Inflammatory macrophage treated with lipopolysaccharide for 1 hour (primary cell): ENCODE measurements at places on chromosomes 12 and 14.

- no peak for DNase-seq
These were observed 340.7 kb downstream of the SLC16A7 start for GRCh38 chr12:59936534-59936933.

GRCh38 chr12:27535318-27535717, 11.3 kb downstream of the PPFIBP1 start:
- no peak for DNase-seq

- no peak for DNase-seq
These were observed 38.0 kb downstream of the NOC4L start for GRCh38 chr12:132182206-132182710.

DNA sequence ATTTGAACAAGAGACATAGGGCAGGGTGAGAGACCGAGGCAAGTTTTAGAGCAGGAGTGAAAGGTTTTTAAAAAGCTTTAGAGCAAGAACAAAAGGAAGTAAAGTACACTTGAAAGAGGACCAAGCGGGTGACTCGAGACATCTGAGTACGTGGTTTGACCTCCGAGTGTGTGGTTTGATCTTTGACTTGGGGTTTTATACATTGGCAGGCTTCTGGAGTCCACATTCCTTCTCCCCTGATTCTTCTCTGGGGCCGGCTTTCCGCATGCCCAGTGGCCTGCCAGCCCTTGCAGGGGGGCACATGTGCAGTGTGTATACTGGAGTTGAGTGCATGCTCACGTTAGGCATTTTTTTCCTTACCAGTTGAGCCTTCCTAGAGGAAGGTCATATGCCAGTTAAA, 96.3 kb downstream of the SLC15A4 start:
- no peak for DNase-seq

- DNase-seq: no peak
These were observed 67.8 kb downstream of the TSHR start for GRCh38 chr14:81023095-81023710.

DNA sequence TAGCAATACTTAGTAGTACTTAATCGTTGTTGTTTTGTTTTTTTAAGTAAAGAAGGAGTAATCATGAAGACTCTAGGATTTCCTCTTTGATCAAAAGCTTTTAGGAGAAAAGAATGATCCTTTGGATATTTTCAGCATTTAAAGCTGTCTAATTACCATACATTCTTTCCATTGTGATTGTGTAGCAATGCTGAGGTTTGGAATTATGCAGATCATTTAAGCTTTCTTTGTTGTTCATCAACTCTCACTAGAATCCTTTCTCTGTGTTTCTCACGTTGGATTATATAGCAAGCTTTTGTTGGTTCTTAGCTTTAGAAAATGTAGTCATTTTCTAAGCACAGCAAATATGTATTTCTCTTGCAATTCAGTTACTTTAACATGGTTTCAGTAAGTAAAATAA, 25.8 kb downstream of the CCDC91 start:
- DNase-seq: no peak

- DNase-seq: peak; percentile 21
These were observed 93.4 kb upstream of the SLCO1C1 start for GRCh38 chr12:20601668-20602280.

- DNase-seq: no peak
These were observed 483.4 kb downstream of the LRFN5 start for GRCh38 chr14:42090122-42090521.

GRCh38 chr12:123997908-123998307, 24.9 kb downstream of the ZNF664 start:
- no peak for DNase-seq

GRCh38 chr14:99419905-99420304, 60.8 kb downstream of the SETD3 start:
- DNase-seq: no peak

DNA sequence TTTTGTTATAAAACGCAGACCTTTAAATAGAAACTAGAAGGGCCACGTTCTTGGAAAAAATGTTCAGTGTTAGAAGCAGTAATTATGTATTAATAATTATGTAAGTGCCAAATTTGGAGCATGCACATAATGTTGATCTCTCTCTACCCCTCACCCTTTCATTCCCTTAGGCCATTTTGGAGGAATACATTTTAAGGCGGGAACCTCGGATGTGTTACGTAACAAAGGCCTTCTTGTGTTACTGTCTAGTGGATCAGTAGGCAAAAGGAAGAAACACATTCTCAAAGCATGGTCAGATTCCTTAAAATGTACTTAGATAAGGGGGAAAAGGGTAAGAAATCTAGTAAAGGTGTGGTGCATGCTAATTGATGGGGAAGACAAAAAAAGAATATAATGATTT, 52.7 kb downstream of the RASSF3 start:
- no peak for DNase-seq

DNA sequence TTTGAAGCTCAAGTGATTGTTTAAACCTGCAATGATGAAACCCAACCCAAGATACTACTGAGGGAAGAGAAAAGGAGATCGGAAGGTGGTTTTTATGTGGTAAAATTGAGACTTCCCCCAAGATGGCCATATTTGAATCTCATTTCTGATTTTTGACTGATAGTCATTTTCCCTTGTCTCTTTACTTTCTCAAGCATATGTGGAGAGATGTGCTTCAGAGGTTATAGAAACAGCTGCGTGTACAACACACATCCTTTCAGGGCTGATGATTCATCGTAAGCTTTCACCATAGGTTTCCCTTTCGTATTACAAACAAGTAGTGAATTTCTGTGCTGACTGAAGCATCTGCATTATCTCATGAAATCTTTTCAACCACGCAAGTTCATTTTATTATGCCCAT, 276.2 kb downstream of the EMP1 start:
- DNase-seq: no peak

DNA sequence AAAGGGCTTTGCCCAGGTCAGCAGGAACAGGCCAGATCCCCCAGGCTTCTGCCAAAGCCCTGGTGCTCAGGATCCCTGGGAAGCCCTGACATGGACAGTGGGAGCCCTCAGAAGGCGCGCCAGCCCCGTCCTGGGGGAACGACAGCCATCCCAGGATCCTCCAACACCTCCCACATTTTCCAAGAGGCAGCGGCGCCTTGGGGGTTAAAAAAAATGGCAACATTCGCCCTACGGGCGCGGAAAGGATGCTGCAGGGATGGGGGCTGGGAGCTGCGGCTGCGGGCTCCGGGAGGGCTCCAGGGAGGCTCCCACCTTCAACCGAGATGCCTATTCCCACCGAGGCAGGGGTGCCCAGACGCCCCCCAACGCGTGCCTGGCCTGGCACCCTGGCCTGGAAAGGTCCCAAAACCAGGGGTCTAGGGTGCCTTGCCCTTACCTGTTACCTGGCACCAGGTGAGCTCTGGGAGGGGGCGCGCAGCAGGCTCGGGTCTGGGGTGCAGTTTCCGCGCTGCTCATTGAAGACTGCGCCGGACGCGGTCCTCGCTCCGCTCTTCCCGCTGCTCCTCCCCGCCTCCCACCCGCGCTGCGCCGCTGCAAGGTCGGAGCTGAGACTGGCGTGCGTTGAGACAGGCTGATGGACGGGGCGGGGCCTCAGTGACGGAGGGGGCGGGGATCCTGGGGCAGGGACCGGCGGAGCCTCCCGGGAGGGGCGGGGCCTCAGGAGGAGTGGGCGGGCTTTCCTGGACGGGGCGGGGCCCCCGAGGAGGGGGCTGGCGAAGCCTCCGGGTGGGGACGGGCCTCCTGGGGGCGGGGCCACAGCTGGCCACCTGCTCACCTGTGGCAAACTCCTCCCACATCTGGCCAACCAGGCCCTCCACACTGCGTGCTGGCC, at the start of gene ABCB9:
Gene ABCB9 (minus strand): TSS at position 613 of the 892 bp plus-strand sequence. CDS start 6,228 bp downstream, outside the sequence.
- DNase-seq: peak; percentile 89

GRCh38 chr14:92659765-92660561, 88.5 kb downstream of the LGMN start:
- DNase-seq: peak; percentile 87

DNA sequence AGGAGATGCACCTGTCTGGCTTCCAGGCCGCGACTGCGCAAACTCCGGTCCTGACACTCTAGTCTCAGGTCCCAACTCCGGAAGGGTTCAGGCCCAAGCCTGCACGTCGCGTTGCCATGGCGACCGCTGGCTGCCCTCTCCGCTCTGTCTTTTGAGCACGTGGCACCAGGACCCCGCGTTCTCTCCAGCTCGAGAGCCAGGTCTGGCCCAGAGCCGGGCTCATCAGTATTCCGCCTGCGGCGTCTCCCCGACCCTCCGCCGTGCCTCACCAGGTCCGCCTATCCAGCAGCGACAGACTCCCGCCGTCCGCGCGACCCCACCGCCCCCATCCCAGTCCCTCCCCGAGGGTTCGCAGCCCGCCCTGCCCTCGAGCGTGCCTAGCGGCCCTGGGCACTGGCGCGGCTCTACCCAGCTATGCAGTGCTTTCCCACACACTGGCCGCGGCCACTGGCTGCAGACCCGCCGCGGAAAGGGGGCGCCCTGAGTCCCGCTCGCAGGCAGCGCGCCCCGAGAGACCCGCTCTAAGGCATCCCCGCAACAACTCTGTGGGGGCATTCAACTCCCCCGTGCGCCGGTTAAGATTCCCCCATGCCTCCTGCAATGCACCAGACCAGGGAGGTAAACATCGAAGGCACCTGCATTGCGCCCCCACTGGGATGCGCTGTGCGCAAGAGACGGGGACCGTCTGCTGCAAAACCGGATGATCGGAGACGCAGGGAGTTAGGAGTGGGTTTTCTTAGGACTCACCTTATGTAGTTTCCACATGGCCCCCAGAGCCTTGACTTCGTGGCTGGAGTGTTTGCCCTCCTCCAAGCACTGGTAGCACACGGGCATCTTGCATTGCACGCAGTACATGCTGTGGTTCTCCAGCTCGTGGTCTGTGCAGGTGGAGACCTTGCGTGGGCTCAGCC, 1.3 kb downstream of the TRIM9 start:
- DNase-seq: no peak

GRCh38 chr12:1852076-1852475, 31.7 kb downstream of the LRTM2 start:
- DNase-seq: peak; percentile 16

- no peak for DNase-seq
These were observed 41.9 kb upstream of the RFLNA start for GRCh38 chr12:124252964-124253363.

DNA sequence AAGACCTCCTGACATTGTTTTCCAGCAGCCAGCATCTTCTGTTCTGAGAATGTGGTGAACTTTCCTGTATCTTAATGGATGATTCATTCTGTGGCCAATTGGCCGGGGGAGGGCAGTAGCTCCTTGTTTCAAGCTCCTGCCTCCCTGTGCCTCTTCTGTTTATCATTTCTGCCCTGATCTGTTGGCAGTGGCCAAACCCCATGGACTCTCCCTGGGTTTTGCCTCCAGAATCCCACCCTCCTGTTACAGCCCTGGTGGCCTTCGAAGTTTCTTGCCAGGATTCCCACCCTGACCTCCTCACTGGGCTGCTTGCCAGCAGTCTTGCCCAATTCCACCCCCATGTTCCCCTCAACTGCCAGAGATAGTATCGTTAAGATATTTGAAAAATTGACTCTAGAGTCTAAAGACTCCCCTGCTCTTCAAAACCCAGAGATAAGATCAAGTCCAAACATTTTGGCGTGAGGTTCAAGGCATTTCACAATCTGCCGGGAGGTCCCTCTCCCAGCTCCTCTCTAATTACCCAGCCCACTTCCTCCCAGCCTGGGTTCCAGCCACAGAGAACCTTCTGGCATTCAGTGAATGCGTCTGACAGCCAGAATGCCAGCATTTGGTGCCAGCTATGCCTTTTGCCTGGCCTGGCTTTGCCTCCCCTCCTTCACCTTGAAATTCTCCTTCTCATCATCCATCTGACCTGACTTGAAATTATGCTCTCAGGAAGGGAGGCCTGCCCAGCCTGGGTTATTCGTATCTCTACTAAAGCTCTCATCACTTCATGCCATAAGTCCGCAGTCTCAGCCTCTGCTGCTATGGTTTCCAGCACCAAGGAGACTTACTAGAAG, 37.7 kb upstream of the TXNRD1 start:
- peak; percentile 78 for DNase-seq

DNA sequence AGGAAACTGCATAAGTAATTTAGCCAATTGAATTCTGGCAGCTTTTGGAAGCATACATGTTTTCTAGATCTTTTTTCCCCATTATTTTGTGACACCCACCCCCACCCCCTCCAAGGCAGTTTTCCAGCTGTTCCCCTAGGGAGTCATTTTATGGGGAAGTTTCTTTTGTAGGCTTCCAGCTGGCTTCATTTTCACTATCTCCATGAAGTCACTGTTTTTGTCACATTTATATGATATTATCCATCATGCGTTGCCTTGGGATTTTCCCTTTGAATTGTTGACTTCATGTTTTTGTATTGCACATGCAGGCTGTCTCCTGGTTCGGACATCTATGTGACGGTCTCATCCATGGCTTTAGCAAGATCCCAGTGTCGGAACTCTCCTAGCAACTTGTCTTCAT, 233.6 kb upstream of the RGS6 start:
- DNase-seq: no peak

DNA sequence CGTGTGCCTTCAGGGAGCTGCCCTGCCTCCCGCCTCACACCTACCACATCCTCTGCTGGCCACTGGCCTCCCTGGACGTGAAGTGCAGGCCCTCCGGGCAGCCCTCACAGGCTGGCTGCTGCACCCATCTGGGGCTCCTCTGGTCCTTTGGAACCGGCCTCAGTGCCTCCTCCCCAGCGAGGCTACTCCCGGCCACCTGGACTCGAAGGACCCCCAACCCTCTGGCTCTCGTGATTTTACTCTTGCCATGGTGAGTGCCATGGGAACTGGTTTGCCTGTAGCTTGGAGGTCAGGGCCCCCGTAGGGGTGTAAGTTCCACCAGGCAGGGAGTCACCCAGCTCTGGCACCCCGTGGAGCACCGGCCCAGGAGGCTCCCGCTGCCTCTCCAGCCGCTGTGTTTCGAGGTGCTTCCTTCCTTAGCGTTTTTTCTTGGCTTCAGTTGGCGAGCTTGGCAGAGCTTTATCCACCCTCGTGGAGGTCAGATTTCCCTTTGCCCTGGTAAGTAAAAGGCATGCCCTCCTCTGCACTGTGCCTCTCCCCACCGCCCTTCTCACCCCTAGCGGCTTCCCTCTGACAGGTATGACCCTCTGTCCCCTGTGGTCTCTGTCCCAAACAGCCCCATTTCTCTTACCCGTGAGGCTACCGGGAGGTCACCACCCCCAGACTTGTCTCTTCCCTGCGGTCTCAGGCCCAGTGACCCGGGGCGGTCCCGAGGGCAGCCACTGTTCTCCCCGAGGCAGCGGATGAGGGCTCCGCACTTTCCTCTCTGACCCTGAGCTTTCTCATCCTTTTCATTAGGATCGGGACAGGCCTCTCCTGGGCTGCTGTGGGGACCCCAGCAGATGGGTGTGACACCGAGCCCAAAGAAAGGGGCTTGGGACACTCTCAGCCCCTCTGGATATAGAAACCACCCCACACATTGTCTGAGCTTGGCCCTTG, 203.1 kb upstream of the C14orf180 start:
- no peak for DNase-seq

DNA sequence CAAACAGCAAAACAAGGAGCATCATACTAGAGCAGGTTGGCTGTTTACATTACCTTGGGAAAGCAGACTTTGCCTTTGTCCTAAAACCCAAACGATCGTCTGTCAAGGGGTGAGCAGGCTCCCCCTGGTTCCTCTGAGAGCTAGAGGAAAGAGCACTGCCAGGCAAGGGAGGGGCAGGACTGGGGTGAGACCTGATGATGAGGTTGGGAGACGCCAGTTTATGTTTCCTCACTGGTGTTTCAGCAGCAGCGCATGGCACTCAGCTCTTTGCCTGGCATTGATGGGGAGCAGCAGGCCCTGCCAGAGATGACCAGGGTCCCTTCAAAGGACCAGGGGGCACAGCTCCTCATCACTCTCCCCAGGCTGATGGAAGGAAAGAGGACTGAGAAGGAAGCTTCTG, 7.9 kb upstream of the KRT2 start:
- DNase-seq: no peak

- no peak for DNase-seq
These were observed 30.4 kb upstream of the CISTR start for GRCh38 chr12:53782093-53782703.
